ENCODE measurements at places on chromosomes 4 and X. TPM values are rescaled to one million over a fixed set of nuclear protein-coding genes. Genes with fewer than 3 reads are reported as not detected.

DNA sequence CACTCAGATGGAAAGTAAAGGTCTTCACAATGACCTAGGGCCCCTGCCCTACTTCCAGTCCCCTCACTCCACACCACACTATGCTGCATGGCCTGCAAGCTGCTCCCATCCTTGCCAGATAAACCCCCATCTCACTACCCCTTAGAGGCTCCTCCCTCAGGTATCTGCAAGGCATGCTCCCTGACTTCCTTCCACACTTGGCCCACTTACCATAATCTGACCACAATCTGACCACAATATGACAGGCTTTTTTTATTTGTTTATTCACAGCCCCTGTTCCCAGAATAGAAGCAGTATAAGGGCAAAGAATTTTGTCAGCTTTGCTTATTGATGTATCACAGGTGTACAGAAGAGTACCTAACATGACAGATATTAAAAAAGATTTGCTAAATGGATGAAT, 124.7 kb downstream of the CAMK2D start:
- DNase-seq, result no peak

MAGEB16 gene
- total RNA-seq, result not detected

DNA sequence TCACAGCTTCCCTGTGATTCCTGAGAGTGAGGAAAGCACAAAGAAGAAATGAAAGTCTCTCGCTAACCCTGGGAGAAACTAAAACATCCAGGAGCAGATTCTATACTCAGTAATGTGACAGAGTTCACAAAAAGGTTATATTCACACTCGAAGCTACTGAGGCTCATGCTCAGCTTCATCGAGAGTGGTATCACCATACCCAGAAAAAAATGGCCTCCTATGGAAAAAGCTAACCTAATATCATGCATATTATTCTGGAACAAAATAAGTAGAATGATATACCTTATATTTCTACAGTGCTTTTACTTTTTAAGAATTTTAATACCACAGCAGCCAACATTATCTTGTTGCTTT, 13.5 kb upstream of the CDKN2AIP start:
- DNase-seq, result no peak

HNRNPH2 gene
- total RNA-seq, result 72.4 TPM

- no peak for DNase-seq
These were observed 226.2 kb downstream of the ARHGAP10 start for GRCh38 chr4:147958057-147958456.

GRCh38 chr4:7330811-7331681, 103.7 kb downstream of the PSAPL1 start:
- DNase-seq, result no peak

DNA sequence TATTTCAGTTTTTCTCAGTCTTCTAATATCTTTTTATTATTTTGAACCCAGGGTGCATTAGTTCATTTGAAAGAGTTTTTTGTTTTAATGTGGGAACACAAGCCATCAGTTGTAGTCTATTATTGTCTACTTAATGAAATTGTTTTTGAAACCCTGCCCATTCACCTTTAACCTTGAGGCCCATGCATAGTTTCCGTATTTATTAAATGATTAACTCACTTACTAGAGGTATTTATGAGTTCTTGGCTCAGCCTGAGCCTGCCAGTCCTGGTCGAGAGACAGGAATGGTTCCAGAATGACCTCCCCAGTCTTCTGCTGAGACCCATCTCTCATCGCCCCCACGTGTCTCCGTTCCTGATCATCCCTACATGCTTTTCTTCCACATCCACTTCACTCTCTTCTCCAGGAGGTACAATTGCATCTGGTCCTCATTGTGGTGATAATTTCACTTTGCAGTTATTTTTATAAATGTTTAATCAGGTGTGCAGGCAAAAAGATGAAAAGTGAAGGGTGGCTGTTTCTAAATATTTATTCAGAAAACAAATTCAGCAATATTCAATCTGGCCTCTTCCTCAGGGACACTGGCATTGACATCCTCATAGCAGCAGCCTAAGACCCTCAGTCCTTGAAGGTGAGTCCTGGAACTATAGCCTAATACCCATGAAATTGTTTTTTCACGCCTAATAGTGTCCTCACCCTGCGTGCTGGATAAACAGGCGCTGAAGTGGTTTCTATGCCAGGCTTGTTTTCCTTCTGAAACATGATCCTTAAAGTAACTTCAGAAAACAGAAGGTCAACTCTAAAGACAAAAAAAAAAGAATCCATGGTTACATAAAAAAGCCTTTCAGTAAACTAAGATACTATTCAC, 112.8 kb downstream of the KDR start:
- no peak for DNase-seq

DNA sequence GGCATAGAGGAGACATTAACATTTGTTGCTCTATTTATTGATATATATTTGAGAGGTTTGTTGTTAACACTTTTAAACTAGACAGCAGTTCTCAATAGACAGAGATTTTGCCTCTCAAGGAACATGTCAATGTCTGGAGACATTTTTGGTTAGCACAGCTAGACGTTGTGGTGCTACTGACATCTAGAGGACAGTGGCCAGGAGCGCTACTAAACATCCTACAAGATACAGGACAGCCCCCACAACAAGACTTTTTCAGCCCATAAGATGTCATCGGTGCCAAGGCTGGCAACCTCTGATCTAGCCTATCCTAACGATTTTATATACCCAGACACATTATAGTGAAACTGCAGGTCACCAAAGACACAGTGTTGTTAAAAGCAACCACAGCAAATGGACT, 18.4 kb upstream of the CTSO start:
- no peak for DNase-seq

DNA sequence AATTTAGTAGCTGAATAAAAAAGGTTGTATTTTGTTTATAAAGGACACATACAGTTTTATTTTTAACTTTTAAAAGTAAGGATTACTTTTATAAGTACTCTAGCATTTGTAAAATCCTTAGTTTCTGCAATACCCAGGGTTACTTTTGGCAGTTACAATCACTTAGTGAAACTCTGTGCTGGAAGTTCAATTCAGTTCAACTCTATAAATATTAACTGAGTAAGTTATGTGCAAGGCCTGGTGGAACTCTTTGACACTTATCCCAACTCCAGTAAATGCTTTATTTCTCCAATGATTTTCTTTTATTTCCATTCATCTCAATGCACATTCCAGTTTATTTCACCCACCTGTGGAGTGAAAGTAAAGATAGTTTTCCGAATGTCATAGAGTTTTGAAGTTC, 63.3 kb upstream of the HDAC8 start:
- DNase-seq, result no peak

- no peak for DNase-seq
These were observed 240.9 kb upstream of the VEGFC start for GRCh38 chr4:177033632-177034031.

All from progenitor cell of endocrine pancreas (in vitro differentiated cells).